ENCODE measurements at places on chromosomes 12 and 14. TPM values are rescaled to one million over a fixed set of nuclear protein-coding genes. Genes with fewer than 3 reads are reported as not detected.

GRCh38 chr14:64891839-64892375 is 12.2 kb upstream of the SPTB start:
- peak; percentile 80 for DNase-seq

Gene CACNA2D4
- not detected for polyA plus RNA-seq

DNA sequence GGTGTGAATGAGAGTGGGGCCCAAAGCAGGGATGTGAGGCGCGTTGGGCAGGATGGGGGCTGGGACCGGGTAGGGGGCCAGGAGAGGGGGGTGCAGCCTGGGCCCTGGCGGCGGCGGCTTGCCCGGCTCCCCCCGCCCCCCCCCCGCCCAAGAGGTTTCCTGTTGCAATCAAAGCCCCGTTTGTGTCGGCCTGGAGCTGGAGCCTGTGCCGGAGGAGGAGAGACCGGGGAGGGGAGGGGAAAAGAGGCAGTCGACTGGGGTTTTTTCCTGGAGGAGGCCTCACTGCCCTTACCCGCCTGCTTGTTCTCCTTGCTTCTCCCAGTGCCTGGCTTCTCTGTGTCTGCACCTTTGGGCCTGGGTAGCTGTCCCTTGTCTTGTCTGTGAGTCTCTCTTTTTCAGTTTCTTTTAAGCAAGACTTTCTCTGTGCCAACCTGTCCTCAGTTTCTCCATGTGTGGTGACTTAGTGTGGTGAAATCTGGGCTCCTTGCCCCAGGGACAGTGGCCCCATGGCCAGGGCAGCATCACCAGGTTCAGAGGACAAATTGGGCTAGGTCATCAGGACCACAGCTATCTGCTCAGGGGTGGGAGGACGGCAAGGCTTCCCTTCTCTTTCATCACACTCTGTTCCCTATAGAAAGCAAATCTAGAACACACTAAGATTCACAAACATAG is 8.5 kb downstream of the RARG start:
- DNase-seq: no peak

DNA sequence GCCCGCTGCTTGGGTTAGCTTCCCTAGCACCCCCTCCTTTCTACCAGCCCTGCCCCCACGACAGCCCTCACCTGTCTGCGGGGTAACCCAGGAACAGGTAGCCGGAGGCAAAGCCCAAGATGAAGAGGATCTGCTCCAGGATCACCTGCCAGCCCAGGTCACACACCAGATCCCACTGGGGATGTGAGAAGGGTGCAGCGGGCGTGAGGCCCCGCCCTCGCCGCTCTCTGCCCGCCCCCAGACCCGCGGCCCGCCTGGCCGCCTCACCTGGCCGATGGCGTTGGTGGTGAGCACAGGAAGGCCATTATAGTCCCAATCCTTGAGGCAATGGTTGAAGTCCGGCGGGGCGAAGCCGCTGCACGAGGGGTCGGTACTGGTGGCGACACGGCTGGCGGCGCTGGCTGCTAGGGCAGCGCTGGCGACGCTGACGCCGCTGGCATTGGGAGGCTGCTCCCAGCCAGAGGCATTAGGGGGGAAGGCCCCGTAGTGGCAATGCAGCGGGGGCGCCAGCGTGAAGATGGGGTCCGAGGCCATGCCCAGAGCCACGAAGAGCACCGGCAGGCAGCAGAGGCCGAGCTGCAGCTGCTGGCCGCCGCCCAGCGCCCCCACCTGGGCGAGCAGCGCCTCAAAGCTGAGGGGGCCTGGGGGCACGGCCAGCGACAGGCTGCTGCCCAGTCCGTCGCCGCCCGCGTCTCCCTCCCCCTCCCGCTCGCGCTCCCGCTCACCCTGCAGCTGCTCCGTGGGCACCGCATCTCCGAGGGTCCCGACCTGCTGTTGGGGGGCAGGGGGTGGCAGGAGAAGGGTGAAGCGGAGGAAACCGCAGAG is 794 bp downstream of the SLC22A17 start:
- no peak for DNase-seq

Gene HOTAIR
- 0.71 TPM for polyA plus RNA-seq

Gene SRGAP1
- 8.4 TPM for polyA plus RNA-seq

DNA sequence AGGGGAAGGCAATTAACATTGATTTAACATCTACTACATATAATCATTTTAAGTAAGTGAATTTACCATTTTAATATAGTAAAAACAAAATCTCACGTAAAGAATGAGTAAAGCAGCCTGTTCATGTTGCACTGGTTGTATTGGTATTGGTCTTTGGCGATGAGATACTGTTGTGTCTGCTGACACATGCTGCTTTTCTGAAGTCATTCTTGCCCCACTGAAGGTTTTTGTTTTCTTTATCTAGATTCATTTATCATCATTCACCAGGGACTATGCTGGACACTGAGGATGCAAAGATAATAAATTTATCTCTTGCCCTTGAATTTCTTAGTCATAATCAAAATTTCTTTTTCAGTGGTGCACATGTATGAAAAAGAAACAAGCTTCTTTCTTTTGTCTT is 246.2 kb upstream of the NPAS3 start:
- no peak for DNase-seq

Gene NELL2
- polyA plus RNA-seq: 0.07 TPM

Gene STON2
- 0.59 TPM for polyA plus RNA-seq

DNA sequence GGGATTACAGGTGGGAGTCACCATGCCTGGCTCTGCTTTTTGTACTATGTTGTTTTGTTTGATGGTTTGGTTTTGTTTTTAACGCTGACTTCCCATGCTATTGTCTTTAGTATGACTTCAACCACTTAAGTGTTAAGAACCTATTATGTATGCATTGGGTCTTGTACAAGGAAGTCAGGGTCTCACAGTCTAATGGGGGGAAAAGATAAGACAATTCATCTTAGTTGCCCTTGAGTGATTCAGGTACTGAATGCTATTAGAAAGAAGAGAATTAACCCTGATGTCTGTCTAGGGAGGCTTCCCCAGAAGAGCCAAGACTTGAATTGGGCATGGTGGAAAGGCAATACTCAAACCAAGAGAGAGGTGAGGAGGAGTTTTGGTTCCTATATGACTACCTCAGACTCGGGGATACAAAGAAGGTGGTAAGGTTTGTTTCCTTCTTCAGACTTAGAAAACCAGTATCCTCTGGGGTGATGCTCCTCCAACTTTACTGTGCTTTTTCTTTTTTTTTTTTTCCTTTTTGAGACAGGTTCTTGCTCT is 64.6 kb downstream of the SUSD6 start:
- no peak for DNase-seq

- no peak for DNase-seq
Observed at GRCh38 chr12:87603727-87604126, 425.5 kb downstream of the C12orf50 start.

- no peak for DNase-seq
Observed at GRCh38 chr12:126219654-126220279, 1154.5 kb downstream of the AACS start.

Gene NID2
- polyA plus RNA-seq: 23.3 TPM

DNA sequence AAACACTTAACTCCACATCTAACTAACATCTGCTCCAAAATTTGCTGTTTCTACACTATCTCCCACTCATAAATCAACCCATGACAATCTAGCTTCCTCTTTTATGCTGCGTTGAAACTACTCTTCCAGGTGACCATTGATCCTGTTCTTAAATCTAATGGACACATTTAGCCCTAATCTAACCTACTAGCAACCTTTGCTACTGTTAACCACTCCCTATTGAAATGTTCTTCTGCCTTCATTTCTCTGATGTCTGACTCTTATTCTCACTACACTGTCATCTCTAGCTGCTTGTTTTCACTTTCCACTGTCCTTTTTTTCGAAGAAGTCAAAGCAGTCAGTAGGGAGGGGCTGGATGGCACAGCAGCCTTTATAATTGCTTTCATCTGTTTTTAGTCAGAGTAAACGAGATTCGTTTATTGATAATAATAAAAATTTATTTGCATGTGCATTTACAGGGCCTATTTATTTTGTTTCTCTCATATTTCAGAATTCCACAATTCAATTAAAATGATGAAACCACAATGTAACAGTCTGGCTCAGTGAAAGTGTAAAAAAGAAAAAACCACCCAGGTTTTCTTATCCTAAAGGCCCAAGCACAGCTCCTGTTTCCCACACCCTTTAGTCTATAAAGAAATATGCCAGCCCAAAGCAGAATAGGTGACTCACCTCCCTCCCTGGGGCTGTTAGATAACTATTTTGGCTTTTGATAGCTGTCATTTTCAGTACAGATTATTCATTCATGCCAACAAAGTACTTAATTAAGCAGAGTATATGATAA is 44.9 kb downstream of the ATP2B1 start:
- DNase-seq: no peak

Data from A549 (cell line).